PC-9 (cell line): ENCODE measurements at places on chromosomes 2 and 18.

DNA sequence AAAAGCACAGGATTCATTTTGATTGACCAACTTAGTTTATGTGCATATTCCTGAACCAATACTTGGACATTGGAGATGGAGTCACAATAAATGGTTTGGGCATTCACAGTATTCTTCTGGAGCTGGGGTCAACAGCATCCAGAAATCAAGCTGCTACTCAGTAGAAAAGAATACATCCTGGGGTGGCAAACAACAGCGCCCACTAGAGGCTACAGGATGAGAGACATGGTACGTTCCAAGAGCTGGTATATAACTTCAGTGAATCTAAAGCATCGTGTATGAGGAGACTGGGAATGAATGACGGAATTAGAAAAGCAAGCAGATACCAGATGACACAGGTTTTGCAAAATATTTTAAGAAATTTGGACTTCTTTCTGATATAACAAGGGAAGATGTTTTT is 142.9 kb upstream of the FIGN start:
- peak; percentile 1 for DNase-seq

DNA sequence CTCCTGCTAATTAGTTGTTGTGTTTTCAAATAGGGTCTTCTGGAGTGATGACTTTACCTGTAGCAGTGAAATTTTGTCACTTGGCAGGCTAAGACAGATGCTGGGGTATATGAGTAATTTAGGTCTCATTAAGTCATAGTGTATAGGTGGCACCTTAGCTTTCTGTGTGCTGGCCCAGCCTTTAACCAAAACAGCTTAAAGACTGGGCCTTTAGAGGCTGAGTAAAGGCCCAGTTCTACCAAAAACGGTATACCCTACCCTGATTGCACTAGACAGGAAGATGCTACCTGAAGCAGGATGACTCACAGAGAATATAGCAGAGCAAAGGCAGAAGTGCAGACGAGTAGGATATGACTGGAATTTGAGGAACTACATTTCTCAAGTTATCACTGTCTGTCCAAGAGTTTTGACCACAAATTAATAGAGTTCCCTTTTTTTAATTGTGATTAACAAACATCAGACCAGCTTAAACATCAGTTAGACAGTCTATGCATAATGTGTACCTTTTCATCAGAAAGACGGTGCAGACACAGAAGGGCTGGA is 337.9 kb upstream of the SALL3 start:
- DNase-seq, result no peak

DNA sequence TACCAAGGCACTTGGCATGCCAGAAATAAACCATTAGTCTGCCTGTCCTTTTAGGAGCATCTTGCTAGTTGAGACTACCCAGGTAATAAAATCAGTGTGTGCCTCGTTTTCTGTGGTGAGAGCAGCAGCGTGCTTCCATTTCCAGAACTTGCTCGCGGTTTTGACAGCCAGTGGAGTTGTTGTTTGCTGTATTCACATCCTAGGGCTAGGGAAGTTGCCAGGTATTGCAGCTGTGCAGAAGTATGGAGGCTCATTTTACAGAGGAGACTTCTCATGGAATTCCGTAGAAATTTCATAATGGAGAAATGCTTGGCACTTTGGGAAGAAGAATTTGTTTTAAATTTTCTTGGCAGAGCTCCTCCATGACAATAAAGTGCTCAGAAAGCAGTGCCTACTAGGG is 1355.1 kb upstream of the ZEB2 start:
- no peak for DNase-seq

GRCh38 chr18:75829091-75829490 is 401.6 kb upstream of the SMIM21 start:
- DNase-seq, result no peak

GRCh38 chr2:20626698-20627513 is 24.0 kb downstream of the HS1BP3 start:
- no peak for DNase-seq

GRCh38 chr2:123359636-123360035 is 665.5 kb upstream of the CNTNAP5 start:
- no peak for DNase-seq

- DNase-seq, result no peak
These were observed 12.2 kb downstream of the KANSL3 start for GRCh38 chr2:96625571-96626552.
